K562 (cell line): ENCODE measurements at places on chromosomes 5 and 9. TPM values are rescaled to one million over a fixed set of nuclear protein-coding genes. Genes with fewer than 3 reads are reported as not detected.
A peak's percentile ranks its signal among the peaks of the same experiment; 100 is the strongest.

KIF4B gene
- total RNA-seq = 0.07 TPM in 1 of 2 replicates, not detected in the other

GRCh38 chr9:75803130-75803529 is 87.3 kb upstream of the PCSK5 start:
- H3K36me3 ChIP-seq = no peaks in the 10 kb centered on the region
- no peaks in the 10 kb centered on the region for H3K4me1 ChIP-seq
- no peaks in the 10 kb centered on the region for H3K27me3 ChIP-seq
- DNase-seq = no peak
- no peak overlapping the region for H3K27ac ChIP-seq
- H3K4me3 ChIP-seq = no peak overlapping the region

DNA sequence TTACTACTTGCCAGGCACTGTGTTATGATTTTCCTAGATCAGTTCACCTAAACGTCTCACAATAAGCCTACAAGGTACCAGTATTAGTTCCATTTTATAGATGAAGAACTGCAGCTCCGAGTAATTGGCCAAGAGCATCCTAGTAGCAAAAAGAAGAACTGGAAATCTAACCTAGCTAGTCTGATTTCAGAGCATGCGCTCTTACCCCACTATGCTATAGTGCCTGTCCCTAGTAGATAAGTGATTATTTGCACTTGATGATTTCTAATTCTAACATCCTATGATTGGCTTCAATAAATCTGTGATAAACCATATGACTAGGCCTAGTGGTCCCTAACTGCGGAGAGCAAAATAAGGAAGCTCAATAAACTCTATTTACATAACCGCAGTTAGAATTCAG is 7.1 kb upstream of the PLAC8L1 start:
- no peak for DNase-seq
- 0 out of 3 replicates have a peak overlapping the region, but pooled peaks have one; percentile 53 for H3K27ac ChIP-seq
- peaks cover 7% of the 10 kb centered on the region; the same call in 1 of the 2 replicates for H3K4me1 ChIP-seq
- H3K4me3 ChIP-seq = no peak overlapping the region
- no peaks in the 10 kb centered on the region for H3K27me3 ChIP-seq

DNA sequence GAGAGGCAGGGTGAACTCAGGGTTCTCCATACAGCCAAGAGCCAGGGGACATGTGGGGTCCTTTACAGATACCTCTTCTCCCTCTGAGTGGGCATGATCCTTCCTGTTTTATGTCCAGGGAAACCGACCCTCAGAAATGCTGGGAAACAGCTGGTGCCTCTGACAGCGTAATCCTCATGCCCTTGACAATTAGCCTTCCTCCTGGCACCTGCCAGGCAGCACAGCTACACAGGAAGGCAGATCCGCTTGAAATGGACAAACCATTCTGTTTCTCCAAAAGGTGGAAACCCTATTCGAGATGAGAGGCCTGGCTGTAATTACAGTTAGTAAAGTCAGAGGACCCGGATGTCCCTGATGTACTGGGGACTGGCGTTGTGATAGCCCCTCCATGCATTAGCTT is 7.2 kb downstream of the ERGIC1 start:
- no peak for DNase-seq
- no peak overlapping the region for H3K27ac ChIP-seq
- no peak overlapping the region for H3K4me3 ChIP-seq
- H3K4me1 ChIP-seq = no peaks in the 10 kb centered on the region; the same call in 2 of the 3 replicates

AK3 gene
- total RNA-seq = 35.6 and 36.9 TPM in 2 replicates

NTRK2 gene
- total RNA-seq = not detected in 2 replicates

PCDHGA2 gene
- 0.18 and 0.27 TPM in 2 replicates for total RNA-seq

- no peak overlapping the region for H3K4me3 ChIP-seq
- no peaks in the 10 kb centered on the region for H3K27me3 ChIP-seq
- no peaks in the 10 kb centered on the region for H3K4me1 ChIP-seq
- H3K36me3 ChIP-seq = no peaks in the 10 kb centered on the region
These were observed 342.8 kb downstream of the EBF1 start for GRCh38 chr5:158756871-158757270.

IL7R gene
- total RNA-seq = 0.98 and 1.1 TPM in 2 replicates

- no peak overlapping the region for H3K4me3 ChIP-seq
- no peaks in the 10 kb centered on the region for H3K36me3 ChIP-seq
These were observed 51.6 kb downstream of the NUDT12 start for GRCh38 chr5:103510851-103511553.

DNA sequence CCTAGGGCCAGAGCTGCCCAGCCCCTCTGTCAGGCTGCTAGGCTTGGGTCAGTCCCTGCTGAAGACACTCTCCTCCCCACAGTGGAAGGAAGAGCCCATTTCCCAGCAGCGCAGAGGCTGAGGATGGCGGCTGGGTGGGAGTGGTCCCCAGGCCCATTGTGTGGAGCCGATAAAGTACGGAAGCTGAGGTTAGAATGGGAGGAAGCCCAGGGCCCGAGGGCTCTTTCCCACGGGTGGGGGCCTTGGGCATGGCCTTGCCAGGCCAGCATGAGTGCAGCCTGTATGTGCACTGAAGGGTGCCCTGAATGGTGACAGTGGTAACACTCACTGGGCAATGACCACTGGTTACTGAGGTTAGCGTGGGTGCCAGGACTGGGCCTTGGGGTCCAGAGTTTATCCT is 125.9 kb downstream of the RGS3 start:
- no peaks in the 10 kb centered on the region; the same call in 2 of the 3 replicates for H3K4me1 ChIP-seq
- H3K4me3 ChIP-seq = no peak overlapping the region
- H3K27me3 ChIP-seq = no peaks in the 10 kb centered on the region; the same call in 1 of the 2 replicates
